Activated CD4-positive, CD25-positive, alpha-beta regulatory T cell (primary cell): ENCODE measurements at places on chromosomes 11 and 22.

GRCh38 chr11:124754309-124754708 is 2.3 kb upstream of the VSIG2 start:
- no peak for DNase-seq

DNA sequence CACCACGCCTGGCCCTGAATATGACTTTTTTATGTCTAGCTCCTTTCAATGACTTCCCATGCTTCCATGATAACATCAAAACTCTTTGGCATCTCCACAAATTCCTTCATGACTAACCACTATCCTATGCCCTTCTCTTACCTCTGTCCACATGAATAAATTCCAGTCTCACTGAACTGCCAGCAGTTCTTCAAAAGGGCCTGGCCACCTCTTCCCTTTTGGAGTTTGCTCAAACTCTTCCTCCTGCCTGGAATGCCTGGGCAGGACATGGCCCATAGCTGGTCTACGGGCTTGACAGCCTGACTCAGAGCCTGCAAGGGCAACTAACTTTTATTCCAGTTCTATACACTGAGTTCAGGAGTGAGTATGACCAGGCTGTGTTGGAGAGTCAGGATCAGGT is 41.8 kb upstream of the ZBTB16 start:
- DNase-seq = no peak

- no peak for DNase-seq
Measured at GRCh38 chr11:11582011-11582701, 39.6 kb downstream of the GALNT18 start.

- DNase-seq = no peak
Measured at GRCh38 chr11:763073-763463, 14.2 kb downstream of the GATD1 start.

DNA sequence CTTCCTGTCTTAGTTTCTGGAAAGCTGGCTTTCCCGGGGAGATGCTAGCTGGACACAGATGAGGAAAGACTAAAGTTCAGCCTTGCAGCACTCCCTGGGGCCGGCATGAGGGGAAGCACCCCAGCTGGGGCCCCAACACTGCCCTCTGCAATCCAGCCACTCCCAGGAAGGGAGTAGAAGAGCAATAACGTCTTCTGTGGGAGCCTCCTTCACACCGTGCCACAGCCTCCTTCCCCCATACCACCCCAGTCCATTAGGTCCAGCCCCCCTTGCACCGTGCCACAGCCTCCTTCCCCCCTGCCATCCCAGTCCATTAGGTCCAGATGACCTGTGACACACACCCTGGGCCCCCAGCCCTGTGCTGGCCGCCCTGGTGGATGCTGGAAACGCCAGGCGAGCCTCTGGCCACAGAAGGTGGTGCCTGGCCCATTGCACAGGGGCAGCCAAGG is 44.1 kb upstream of the PRDM11 start:
- DNase-seq = no peak

DNA sequence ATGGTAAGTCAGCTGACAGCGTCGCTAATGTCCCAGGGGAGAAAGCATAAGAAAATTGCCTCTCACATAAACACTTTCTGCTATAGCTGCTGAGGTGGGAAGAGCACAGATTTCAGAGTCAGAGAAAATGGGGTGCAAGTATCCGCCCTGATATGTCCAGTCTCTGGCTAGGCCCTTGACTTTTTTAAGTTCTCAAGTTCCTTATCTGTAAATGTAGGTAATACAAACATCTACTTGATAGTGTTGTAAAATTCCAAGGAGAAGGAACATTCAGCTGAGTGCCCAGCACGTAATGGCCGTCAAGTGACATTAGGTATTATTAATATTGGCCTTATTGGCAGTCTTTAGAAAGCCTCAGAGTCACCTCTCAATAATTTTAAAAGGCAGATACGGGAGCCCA is 143.6 kb downstream of the NTM start:
- DNase-seq = no peak

DNA sequence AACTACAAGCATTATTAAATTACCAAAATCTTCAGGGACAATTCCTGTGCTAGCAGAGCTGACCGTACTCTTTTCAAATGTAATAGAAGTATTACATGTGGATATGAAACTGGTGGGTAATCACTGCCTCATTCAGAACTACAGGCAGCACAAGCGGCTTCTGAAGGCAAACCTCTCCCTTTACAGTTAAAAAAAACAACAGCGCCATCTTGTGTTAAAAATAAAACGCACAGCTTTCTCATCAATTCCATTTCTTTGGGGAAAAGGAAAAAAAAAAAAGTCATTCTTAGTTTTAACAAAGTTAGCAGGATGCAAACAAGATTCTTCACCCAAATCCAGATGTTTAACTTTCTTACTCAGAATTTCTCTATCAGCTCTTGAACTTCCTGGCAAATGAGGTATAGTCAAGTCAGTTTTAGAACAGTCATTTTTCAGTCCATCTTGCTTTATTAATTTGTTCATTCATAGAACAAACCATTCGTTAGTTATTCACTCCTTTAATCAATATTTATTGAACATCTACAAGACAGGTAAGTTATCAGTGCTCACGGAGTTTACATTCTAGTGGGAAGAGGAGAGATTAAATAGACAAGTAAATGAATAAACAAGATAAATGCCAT is 331.8 kb upstream of the MPPED2 start:
- DNase-seq = no peak

- DNase-seq = no peak
Measured at GRCh38 chr11:44578279-44578678, 12.8 kb downstream of the CD82 start.

DNA sequence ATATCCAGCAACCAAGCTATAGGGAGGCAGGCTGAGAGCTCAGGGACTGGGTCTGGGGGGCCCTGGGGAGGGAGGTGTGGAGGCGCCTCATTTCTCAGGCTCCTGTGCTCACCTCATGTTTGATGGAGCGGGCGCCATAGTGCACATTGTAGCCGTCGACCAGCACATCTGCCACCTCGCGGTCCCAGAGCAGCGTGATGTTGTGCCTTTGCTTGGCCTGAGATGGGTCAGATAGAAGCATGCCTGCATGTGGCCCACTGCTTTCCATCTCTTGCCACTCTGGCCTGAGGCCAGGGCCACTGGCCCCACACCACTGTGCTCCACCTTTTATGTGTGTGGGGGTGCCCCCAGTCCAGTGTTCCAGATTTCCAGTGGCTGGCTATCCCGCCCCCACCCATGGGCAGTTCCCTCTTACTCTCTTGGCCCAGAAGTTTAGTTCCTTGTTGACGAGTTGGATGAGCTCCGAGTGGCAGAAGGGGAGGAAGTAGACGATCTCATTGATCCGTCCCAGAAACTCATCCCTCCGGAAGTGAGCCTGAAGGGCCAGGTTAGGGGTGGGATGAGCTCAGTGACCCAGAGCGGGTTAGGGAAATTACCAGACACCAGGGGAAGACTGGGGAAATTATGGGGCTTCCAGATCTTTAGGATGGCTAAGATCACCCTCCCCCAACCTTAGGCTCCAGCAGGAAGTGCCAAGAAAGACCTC is 50.1 kb upstream of the PHOX2A start:
- no peak for DNase-seq

DNA sequence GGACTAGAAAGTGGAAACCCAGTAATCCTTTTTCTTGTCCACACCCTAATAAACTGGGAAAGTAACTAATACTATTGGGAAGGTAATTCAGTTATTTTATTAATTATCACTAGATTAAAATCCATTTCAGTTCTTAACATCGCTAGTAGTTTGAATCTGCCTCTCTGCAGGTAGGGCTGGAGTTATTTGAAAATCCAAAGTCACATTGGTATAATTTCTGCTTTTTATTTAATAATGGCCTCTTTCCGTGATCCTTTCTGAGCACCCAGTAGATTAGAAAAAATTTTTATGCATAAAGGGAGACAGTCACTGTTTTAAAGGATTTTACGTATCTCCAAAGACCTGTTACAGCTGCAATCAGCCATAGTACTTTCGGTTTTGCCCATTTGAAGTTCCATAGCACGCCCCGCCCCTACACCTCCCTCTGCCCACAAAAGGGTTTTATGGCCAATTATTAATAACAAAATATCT is 605 bp upstream of the COPB1 start:
- peak; percentile 5 for DNase-seq

- no peak for DNase-seq
Measured at GRCh38 chr11:80587906-80588305, 1147.1 kb upstream of the TENM4 start.

DNA sequence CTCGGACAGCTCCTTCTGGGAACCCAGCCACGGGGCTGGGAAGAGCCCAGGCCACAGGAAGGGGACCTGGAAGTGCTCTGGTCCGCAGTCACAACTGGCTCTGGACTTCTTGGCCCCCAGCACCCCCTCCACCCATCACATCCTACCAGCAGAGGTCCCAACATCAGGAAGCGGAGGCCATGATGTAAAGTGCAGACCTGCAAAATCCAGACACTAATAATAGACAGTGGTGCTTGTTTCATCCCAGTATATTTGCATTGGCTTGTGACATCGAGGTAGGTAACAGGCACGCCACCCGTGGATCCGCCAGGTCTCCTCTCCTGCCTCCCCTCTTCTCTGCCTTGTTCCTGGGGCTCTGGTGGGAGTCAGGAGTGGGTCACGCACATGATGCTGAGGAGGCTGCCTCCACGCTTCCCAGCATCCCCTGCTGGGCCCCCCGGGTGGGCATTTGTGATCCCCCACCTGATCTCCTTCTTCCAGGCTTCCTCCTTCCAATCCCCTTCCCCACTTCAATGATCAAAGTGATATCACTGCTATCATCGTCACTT is 1454.0 kb downstream of the BRD1 start:
- no peak for DNase-seq

- no peak for DNase-seq
Measured at GRCh38 chr11:115421352-115421991, 82.7 kb downstream of the CADM1 start.
